ENCODE measurements at places on chromosomes 7 and 10.

DNA sequence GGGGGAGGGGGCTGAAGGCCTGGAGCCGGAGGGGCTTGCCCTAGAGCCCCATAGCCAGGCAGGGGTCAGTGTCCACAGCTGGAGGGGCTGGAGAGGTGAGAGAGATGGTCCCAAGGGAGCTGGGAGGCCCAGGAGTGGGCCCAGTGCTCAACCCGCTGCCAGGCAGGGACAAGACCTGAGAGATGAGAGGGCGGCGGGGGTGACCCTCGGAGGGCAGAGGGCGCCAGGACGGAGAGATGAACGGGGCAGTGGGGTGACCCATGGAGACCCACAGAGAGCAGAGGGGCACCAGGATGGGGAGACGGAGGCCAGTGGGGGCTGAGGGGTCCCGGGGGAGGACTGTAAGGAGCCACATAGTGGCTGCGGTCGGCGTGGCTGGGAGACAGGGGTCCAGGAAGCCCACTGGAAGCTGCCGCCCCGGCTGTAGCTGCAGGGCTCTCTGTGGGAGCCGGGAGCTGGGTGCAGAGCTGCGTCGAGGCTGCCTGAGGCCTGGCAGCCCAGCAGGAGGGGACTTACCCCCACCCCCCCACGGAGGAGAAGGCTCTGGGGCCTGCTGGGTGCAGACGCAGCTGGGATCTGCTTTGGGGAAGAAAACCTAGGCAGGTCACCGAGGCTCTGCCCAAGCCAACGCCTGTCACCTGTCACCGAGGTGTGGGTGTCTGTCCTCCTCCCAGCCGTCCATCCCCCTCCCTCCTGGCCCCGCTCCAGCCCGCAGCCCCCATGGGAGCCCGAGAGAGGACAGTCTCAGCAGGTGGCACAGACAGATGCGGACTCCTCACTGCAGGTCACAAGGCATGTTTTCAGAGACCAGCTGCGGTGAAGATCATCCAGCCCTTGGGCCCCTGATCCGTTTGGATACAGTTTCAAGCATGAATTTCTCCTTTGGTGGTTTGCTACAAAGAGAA lies 25.1 kb downstream of the PWWP2B start:
- no peak for DNase-seq

DNA sequence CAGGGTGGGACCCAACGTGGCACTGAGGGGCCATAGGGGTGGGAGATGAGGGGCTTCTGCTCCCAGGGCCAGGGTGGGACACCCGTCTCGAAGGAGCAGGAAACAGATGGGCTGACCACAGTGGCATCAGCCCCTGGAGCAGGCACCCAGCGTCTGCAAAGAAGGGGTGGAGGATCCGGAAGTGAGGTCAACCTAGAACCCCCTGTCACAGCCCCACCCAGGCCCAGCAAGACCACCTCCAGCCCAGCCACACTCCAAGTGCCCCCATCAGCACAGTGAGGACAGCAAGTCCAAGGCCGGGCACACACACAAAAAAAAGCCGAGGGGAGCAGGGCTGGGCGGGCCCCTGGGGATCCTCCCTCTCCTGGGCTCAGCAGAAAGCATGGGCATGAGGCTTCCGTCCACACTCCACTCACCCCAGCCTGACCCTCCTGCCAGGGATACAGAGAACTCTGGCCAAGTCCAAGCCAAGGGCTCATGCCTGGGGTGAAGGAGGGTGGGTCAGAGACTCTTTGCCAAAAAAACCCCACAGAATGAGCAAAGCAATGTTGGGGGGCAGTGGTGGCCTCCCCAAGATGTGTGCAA lies 111.0 kb downstream of the FOXL3 start:
- no peak for DNase-seq

GRCh38 chr7:150317748-150318444 lies 5.3 kb upstream of the LRRC61 start:
- DNase-seq, result no peak

GRCh38 chr10:73210395-73211105 lies 36.5 kb downstream of the DNAJC9 start:
- no peak for DNase-seq

- DNase-seq, result no peak
Observed at GRCh38 chr10:43748560-43748959, 99.9 kb upstream of the ZNF32 start.

DNA sequence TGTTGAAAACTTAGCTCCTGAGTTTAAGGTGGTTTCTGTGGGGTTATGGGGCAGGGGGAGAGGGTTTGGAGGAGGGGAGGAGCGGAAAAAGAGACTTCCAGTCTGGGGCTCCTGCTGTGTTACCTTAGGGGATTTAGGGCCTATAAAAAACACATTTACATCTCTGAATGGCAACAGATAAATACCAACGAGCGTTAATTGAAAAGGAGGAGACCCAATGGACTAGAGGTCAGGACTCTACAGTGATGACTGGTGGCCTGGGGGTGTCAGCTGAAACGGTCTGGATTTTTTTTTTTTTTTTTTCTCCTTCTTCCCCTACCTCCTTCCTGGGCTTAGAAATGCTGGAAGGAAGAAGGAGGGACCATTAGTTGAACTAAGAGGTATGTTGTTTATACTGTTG lies 47.4 kb downstream of the AUTS2 start:
- DNase-seq, result no peak

GRCh38 chr7:49333180-49333881 lies 409.0 kb downstream of the CDC14C start:
- DNase-seq, result no peak

DNA sequence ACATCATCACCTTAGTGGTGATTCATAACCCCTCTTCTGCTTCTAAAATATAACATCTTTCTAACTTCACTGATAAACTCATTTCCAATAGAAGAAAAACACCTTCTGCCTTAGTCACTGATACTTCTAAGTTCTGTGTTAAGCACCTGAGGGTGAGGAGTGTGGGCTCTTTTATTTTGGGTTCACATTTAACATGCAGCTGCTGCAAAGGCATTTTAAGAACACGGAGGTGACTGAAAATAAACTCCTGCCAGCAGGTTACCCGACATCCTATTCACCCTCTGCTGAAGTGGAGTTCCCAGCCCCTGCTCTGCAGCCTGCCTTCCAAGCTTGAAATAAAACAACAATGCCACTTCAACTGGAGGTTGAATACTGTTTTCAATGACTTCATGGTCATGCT lies 202.9 kb upstream of the PLXNA4 start:
- DNase-seq, result no peak

- DNase-seq, result peak; percentile 56
Observed at GRCh38 chr10:125868372-125868975, 12.6 kb downstream of the DHX32 start.

- DNase-seq, result no peak
Observed at GRCh38 chr7:116933465-116933864, 19.8 kb upstream of the ST7 start.

GRCh38 chr10:100872034-100872791 lies 40.5 kb upstream of the SLF2 start:
- peak; percentile 62 for DNase-seq

DNA sequence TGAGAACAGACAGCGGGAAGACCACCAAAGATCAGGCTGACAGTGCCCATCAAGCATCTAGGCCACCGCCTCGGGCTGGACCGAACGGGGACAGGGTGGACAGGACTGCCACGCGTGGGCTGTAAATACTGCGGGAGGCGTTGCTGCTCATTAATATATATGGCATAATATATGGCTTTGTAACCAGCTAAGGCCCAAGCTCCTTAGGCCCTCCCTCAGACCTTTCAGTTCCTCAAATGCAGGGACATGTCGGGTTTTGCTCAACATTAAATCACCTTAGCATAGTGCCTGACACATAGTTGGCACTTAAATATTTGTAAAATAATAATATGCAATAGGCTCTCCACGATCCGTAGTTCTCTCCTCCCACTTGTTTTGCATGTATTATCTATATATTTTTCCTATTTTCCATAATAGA lies 402 bp upstream of the TMEM168 start:
- no peak for DNase-seq

DNA sequence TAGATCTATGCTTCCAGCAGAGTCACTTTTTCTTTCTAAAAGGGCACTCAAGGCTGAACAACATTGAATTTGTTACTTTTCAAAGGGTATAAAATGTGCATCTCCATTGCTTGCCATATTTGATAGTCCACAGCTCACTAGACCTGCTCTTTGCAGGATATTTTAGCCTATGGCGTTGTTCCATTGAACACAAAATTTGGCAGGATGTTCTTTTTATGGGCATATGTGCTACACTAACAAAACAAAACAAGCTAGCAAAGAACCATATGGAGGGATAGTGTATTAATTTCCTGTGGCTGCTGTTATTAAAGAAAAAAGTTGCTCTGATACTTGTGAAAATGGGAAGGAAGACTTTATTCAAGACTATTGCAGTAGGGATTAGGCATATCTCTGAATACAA lies 828.7 kb downstream of the TYW1 start:
- DNase-seq, result no peak
